ENCODE measurements at places on chromosomes 2 and 18.

DNA sequence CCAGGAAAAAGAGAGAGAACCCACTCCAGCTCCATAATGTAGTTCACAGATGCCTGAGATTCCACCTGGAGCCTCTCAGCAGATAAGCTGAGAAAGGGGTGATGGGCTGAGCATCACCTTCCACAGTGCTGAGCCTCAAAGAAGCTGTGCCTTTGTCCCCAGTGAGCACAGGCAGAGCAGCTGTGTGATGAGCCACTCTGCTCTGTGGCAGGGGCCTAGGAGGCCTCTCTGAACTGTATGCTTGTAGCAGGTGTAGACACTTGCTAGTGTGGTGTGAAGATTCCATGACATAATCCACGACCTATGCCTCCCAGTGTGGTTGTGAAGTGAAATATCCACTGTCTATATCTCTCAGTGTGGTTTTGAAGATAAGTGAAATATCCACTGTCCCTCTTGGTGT is 70.4 kb upstream of the MGAT4A start:
- DNase-seq = no peak

- peak; percentile 52 for DNase-seq
Observed at GRCh38 chr2:42072349-42073118, 24.7 kb downstream of the PKDCC start.

GRCh38 chr2:113190871-113191270 is 17.1 kb downstream of the PSD4 start:
- DNase-seq = peak; percentile 61

- DNase-seq = peak; percentile 39
Observed at GRCh38 chr2:209579230-209579749, 155.4 kb downstream of the MAP2 start.

DNA sequence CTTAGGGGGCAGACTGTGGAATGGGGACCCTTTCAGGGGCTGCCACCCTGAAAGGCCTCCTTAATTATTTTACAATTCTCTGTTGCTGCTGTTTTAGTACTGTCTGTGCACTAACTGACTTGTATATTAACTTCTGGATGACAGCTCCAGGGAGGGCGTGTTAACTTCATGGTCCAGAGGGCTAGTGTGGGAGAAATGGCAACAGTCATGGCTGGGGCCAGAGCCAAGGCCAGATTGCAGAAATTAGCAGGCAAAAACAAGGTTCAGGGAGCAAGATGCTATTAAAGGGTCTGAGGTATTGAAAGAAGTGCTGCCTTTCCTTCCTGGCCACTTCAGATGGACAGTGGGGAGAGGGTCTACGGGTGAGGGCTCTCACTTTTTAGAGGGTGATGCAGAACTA is 9.1 kb downstream of the WIPF1 start:
- no peak for DNase-seq

- no peak for DNase-seq
Observed at GRCh38 chr2:217219164-217219520, 359.3 kb upstream of the TNP1 start.

- no peak for DNase-seq
Observed at GRCh38 chr2:7424481-7424880, 507.3 kb downstream of the RNF144A start.

- no peak for DNase-seq
Observed at GRCh38 chr18:13067966-13068365, 76.8 kb downstream of the CEP192 start.

DNA sequence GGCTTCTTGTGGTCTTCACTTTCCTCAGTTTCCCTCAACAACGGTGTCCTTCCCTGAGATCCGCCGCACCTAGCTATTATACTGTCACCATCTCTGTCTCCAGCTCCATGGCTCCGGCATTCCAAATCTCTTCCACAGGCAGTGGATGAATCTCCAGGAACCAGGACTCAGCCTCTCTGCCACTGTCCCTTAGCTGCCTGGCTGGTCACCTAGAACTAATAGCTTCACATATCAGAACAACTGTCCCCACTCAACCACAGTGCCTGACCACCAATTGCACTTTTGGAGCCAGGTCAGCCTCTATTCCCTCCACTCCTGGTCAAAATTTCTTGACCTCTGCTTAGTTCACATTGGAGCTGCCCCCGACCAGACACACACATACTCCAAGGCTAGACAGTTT is 38.1 kb upstream of the AFF3 start:
- no peak for DNase-seq

- DNase-seq = peak; percentile 27
Observed at GRCh38 chr18:13214609-13215008, 4.0 kb upstream of the LDLRAD4 start.

DNA sequence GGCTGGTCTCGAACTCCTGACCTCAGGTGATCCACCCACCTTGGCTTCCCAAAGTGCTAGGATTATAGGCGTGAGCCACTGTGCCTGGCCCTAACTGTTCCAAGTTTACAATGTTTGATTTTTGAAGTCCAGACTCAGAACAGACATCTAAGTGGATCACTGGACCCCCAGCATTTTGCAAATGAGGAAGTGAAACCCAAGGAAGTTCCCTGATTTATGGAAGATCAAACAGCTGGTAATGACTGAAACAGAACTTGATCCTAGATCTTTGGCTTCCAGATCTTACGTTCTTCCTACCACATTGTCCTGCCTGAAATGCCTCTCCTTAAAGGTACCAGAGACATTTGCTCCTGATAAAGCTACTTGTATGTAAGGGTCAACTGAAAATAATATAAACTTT is 58.3 kb upstream of the NCOA1 start:
- DNase-seq = peak; percentile 66

DNA sequence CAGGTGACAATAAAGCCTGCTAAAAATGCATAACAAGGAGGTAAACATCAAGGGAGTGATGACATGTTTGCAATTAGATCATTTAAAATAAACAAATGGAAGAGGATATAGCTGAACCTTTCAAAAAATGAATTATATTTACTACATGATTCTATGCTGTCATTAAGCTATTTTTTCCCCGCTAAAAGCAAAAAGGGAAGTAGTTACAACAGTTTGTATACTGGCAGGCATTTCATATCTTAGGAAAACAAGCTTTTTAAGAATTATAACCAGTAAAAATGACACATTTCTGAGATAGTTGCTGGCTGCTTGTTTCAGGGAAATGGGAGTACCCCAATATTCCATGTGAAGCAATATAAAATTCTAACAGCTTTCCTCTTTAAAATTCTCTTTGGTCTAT is 89.1 kb upstream of the ITGB6 start:
- no peak for DNase-seq

- peak; percentile 2 for DNase-seq
Observed at GRCh38 chr2:3099860-3100234, 277.8 kb downstream of the EIPR1 start.

- peak; percentile 80 for DNase-seq
Observed at GRCh38 chr2:38806015-38806732, 28.2 kb downstream of the GEMIN6 start.

GRCh38 chr2:30282721-30283120 is 51.4 kb downstream of the LBH start:
- DNase-seq = no peak

- DNase-seq = peak; percentile 84
Observed at GRCh38 chr2:202114795-202115194, 41.7 kb downstream of the KIAA2012 start.

DNA sequence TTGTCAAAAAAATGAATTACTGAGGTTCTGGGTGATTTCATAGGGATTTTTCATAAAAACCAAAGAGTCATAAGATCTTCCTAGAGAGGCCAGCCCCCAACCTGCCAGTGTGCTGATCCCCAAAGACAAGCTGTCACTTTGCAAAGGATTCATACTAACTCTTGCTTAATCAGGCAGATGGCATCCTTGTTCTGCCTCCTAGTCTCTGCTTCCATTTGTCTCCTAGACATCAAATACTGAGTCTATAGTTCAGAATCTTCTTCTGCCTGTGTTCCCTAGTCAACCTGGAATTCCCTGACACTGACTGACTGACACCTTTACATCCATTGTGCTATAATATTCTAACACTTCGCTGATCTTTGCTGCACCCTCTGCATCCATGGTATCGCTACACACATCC is 84.9 kb downstream of the SLC8A1 start:
- no peak for DNase-seq

- DNase-seq = no peak
Observed at GRCh38 chr18:44298566-44298965, 382.1 kb upstream of the SETBP1 start.

DNA sequence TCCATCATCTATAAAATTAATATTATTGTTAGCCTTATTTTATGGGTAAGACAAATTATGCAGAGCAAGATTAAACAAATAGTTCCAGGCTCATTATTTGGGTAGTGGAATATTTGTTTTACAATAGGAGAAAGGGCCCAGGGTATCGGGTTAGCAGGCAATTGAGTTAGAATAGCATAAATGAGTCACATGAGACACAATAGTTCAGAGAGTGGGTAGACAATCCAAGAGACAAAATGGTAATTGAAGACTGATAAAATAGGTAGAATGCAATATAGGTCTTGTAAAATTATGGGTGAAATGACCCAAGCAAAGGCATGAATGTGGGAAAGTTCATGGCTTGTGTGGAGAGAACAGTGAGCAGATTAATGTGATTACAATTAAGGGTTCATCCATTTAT is 790.9 kb upstream of the GCFC2 start:
- no peak for DNase-seq

DNA sequence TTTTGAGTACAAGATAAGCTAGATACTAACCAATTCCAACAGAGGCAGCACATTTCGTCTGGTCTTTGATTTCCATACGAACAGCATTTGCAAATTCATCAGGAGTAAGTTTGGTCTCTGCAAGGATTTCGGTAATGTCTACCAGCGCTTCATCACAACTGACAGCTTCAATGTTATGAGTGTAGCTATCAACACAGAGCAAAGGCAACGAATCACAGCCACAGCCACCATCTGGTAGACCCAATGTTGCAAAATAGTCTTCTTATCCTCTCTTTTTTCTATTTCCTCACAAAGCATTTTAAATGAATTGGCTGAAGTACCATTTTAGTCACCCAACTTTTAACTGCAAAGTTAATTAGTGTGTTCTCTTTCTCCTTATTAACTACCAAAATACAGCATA is 68.3 kb downstream of the REV1 start:
- no peak for DNase-seq

GRCh38 chr2:10278029-10278762 is 24.5 kb upstream of the HPCAL1 start:
- peak; percentile 99 for DNase-seq

DNA sequence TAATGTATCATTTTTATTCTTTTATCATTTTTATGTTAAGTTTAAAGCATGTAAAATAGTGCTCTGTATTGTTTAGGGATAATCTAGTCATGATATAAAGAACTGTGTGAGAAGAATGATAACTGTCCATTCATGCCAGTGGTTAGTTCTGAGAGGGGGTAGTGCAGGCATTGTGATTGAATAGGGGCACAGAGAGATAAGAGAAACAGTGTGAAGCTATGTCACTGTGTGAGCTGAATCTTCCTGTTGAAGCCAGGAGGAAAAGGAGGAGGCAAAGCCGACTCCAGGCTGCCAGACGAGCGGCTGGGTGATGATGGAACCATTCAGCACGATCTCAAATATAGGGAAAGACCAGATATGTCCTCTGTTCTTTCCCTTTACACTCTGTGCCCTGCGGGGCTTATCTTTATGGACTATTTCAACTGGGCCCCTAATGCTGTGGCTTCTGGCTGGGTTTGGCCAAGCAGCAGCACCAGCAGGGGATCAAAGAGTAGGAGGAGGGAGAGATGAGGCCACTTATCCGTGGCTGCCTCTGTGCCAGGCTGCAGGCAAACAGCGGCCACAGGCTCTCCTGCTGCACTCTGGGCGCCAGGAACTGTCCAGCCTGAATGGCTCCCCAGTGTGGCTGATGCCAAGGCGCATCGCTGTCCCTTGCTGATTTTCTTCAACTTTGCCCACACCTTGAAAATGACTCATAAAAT is 128.0 kb downstream of the SPP2 start:
- DNase-seq = no peak

DNA sequence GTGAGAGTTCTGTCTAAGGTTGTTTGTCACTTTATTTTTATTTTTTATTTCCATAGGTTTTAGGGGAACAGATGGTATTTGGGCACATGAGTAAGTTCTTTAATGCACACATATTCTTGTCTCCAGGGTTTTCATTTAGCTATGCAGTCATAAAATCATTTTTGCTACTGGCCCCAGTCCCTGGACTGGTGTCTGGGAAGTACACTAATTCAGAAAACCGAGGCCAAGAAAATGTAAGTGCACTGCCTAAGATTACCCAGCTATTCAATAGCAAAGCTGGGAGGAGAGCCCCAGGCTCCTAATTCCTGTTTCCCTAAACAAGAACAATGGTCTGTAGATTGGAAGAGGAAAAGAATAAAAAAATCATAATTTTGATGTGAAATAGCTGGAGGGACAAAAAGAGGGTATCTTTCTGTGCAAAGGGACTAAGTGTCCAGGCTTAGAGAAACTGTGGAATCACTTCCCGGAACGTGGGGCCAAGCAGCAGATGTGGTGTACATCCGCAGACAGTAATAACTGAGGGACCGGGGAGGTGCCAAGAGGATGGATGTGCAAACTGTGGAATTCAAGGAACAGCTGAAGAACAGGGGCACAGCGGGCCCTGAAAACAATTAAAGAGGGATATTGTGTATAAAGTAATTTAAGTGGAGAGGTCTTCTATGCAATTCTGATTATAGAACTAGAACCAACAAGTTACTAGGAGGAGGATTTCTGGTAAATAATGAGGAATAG is 236.3 kb downstream of the ACKR3 start:
- DNase-seq = no peak

DNA sequence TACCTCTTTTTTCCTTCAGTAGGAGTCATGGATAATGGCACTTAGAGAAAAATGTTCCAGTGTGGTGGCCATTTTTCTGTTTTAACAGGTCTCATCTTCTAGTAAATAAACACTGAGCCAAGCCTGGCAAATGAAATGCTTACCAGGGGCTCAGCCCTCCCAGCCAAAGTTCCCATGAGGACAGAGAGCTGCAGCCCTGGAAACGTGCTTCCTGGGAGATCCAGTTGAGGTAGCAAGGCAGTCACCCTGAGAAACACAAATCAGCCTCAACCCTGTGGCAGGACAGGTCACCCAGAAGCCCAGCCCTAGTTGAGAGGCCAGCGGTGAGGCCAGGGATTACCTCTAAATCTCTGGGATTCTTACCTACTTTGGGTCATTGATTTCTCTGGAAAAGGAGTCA is 140.1 kb downstream of the LNPK start:
- no peak for DNase-seq

- DNase-seq = no peak
Observed at GRCh38 chr2:209472112-209472832, 48.4 kb downstream of the MAP2 start.

GRCh38 chr2:119760237-119760955 is 674 bp downstream of the PTPN4 start:
- no peak for DNase-seq

DNA sequence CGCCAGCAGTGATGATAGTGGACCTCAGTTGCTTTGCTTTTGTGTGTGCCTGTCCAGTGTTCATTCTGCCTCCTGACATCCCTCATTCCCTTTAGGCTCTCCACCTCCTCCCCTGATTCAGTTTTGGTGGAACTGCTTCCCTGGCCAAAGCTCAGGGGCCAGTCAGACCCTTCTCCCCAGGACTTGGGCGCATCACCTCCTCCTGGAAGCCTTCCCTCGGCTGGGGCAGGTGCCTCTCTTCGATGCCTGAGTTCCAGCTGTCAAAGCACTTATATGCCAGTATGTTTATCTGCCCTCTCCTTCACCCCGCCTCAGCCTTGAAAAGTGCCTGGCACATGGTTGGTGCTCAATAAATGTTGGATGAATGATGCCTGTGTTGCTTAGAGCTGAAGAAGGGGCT is 11.5 kb downstream of the NMUR1 start:
- DNase-seq = no peak

- peak; percentile 34 for DNase-seq
Observed at GRCh38 chr2:29423061-29423666, 307.9 kb downstream of the CLIP4 start.

All from suppressor macrophage (primary cell).